ENCODE measurements at places on chromosomes 5 and 9. TPM values are rescaled to one million over a fixed set of nuclear protein-coding genes. Genes with fewer than 3 reads are reported as not detected.

The LOX gene
- 0.76 TPM for total RNA-seq

The SRD5A1 gene
- 32.1 TPM for total RNA-seq

The LCN10 gene
- total RNA-seq = not detected

The MELK gene
- 75.9 TPM for total RNA-seq

The NKD2 gene
- total RNA-seq = 12.5 TPM

The ZNF300 gene
- 2.5 TPM for total RNA-seq

The TMOD1 gene
- total RNA-seq = 2.9 TPM

The GLRA1 gene
- total RNA-seq = not detected

The ATP10B gene
- total RNA-seq = not detected

The PCAT7 gene
- 0.79 TPM for total RNA-seq

The SAXO1 gene
- not detected for total RNA-seq

The NOP16 gene
- total RNA-seq = 109 TPM

The TRIM14 gene
- total RNA-seq = 12.0 TPM

The PTAR1 gene
- total RNA-seq = 9.0 TPM

The N4BP3 gene
- total RNA-seq = 1.1 TPM

The CCDC192 gene
- total RNA-seq = not detected

The HRCT1 gene
- not detected for total RNA-seq

The CDH6 gene
- total RNA-seq = 0.07 TPM

The TUBB4B gene
- 522 TPM for total RNA-seq

All from A549 treated with ZK216348 at 1 μM for 4 hours (cell line).